ENCODE measurements at places on chromosomes 2 and 18.

- no peak for DNase-seq
These were observed 8.7 kb upstream of the CHMP1B start for GRCh38 chr18:11842562-11842961.

DNA sequence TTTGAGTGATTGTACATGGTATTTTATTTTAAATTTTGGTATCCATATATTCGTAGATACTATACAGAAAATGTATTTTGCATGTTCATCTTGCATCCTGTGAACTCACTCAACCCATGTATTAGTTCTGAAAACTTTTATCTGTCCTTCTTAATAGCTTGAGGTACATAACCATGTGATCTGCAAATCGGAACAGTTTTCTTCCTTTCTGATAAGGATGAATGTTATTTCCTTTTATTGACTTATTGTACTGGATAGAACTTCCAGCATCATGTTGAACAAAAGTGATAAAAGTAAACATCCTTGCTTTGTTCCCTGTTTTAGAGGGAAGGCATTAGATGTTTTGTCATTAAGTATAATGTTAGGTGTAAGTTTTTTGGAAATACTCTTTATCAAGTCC is 554.7 kb downstream of the GALR1 start:
- DNase-seq = no peak

DNA sequence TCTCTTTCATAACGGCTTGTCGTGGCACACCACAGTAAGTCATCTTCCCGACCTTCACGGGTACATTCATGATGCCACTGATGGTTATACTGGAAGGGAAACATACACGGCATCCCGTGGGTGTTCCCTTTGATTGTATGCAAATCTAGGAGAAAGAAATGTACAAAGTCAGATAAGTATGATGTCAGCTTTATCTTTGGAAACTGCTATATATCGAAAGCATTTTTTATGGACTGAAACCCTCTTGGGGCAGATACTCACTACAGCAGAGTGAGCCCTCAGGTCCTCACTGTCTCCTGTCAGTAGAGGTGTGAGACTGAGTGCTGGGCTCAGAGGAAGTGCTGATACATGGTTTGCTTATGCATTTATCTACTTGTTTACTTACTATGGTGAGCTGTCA is 20.4 kb downstream of the PLA2R1 start:
- no peak for DNase-seq

DNA sequence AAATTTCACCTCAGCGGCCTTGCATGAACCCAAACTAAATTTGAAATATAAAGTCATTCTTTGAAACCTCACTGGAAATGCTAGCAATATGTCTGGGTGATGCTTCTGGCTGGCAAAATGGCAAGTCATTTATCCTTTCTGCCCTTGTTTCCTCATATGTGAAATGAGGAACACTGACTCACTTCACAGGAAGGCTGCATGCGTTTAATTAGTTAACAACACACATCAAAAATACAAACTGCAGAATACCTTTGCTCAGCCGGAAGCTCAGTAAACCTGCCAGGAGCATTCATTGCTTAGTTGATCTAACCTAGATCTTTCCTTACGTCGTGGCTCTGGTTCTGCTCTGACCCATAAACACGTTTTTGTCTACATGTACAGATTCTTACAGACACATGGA is 214.2 kb upstream of the ACVR2A start:
- no peak for DNase-seq

- no peak for DNase-seq
These were observed 73.5 kb downstream of the ZCCHC2 start for GRCh38 chr18:62596145-62597005.

- no peak for DNase-seq
These were observed 166.4 kb upstream of the MGAT5 start for GRCh38 chr2:134087371-134087921.

GRCh38 chr2:108908713-108909070 is 80.3 kb downstream of the EDAR start:
- DNase-seq = no peak

GRCh38 chr18:54250846-54251261 is 18.5 kb upstream of the POLI start:
- DNase-seq = no peak

DNA sequence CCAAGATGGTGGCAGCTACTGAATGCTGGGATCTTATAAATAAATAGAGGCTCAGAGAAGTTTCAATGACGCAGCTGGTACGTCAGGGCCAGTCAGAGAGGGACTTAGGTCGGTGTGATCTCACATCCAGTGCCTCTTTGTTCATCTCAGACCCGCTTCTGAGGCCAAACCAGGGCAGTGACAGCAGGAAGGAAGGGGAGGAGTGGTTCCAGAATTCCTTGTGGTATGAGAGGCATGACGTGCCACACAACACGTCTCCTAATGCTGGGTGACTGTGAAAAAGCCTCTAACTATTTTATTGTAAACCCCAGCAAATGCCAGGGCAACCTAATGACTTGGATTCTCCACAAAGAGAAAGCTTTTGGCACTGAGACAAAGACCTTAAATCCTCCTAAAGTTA is 423.3 kb downstream of the LPIN1 start:
- DNase-seq = no peak

DNA sequence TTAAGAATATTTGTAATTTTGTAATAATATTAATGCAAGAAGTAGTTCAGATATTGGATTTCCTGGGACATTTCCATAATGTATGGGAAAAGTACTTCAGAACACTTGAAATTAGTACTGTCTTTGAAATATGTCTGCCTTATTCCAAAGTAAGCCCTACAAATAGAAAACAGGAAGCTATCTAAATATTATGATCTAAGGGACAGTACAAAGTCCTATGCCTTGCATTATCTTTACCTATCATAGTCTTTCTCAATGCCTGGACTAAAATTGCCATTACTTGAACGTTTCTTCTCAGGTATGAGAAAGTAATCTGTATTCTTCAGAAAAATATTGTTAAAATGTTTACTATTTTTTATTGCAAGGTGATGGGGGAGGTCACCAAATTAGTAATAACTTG is 113.0 kb downstream of the PPP1R1C start:
- no peak for DNase-seq

- DNase-seq = no peak
These were observed 93.0 kb downstream of the NRP2 start for GRCh38 chr2:205775097-205775877.

- no peak for DNase-seq
These were observed 171.2 kb downstream of the RTP5 start for GRCh38 chr2:242040681-242041080.

- no peak for DNase-seq
These were observed 106.5 kb downstream of the SMAD7 start for GRCh38 chr18:48844271-48844670.

- DNase-seq = no peak
These were observed 28.4 kb downstream of the MBD5 start for GRCh38 chr2:148049284-148049683.

DNA sequence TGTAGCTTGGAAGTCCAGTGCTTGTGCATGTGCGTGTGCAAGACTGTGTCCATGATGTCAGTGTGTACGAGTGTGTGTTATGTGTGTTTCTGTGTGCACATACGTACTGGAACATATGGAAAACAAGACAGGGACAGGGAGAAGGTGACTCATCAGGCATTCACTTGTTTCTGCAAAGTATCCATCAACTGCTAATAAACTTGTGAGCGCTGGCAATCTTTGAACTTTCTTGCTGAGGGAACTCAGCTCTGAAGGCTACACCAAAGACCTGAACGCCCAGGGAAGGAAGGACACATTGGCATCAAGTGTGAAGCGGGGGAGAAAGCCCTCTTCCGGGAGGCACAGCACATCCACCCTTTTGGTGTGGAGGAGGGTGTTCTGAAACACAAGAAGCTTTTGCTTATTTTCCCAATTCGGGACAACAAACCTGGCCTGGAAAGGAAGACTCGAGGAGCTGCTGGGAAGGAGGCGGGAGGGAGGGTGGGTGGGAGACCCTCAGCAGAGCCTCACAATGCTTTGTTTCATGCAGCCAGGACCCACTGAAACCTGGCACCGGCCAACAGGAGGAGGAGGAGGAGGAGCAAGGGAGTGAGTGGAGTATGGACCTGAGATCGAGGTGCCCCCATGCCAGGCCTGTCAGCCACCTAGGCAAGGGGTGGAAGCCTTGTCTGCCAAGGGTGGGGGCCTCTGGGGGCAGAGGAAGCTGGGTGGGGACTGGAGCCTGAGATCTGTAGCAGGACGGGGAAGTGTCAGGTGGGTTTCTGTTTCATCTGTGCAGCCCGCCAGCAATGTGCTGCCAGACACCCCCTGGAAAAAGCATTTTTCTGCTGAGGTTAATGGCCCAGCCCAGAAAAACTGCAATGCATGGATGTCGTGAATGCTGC is 26.8 kb downstream of the SMAD7 start:
- DNase-seq = no peak

DNA sequence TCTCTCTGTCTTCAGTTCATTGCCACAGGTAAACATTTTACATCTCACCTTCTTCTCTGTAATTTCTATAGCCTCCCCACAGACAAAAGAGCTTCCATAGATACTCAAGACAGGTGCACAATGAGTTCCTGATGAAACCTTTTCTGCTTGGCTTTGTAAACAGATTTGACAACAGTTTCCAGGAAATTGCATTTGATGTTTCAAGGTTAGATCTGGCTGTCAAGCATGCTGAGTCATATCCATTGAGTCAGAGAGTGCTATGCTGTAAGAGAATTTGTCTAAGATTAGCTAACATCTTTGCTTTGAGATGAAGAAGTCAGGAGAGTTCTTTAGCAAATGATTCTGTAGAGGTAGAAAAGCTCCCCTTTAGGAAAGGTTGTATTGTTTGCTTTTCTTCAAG is 40.6 kb upstream of the MAP2 start:
- DNase-seq = no peak

DNA sequence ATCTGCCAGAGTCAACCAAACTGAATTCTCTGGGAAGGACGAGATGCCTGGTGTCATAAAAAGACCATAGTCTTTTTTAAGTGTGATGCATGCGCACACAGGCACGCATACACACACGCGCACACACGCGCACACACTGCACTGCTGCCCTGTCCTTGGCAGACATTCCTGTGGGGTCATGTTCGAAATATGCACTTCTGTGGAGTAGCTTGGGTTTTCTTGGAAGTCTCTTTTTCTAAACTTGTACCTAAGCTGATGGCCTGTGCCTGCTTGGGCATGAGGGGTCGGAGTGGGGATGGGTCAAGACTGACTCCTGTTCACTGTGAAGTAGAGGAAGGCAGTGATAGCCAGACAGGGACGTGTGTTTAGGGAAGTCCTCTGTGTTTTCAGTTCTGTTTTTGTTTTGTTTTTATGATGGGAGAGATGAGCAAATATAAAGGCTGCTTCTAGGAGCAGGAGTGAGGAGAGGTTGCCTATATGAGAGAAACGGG is 4.0 kb upstream of the RMC1 start:
- DNase-seq = no peak

GRCh38 chr18:11412811-11413210 is 196.6 kb upstream of the SLC35G4 start:
- no peak for DNase-seq

- DNase-seq = no peak
These were observed 130.8 kb downstream of the FIGN start for GRCh38 chr2:163604941-163605555.

DNA sequence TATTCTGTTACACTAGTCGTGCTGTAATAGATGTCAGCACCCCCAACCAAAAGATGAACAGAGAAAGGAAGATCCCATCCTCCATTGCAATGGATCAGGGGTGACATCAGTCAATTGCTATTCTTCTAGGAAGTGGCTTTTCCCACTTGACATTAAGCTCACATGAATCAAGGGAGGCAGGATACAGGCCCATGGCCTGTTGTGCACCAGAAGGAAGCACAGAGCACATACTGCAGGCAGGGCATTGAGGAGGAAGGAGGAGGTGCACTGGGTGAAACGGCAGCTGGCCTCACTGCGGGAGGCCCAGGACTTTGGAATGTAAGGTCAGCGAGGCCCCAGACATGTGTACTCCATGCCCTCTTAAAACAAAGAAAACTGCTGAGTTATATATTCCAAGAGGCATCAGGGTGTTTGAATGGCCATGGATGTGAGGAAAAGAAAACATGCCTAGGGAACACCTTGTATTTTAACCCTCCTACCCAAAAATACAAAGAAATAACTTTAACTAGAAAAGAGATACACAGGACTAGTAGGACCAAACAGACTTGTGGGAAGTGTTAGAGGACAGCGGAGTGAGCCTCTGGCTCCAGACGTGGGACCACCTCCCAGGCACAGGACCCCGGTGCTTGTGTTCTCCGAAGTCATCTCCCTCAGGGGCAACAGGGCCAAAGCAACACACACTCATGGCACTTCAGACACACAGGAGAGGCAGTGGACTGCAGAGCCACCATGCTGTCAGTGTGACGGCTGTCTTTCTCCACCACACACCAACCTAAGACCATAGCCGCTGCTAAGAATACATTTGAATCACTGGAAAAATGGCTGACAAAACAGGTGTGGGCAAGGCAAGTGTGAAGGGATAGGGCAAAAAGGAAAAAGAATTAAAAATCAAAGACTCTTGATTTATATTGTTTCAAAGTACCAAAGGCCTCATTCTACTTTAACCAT is 51.4 kb upstream of the RIOK3 start:
- no peak for DNase-seq

DNA sequence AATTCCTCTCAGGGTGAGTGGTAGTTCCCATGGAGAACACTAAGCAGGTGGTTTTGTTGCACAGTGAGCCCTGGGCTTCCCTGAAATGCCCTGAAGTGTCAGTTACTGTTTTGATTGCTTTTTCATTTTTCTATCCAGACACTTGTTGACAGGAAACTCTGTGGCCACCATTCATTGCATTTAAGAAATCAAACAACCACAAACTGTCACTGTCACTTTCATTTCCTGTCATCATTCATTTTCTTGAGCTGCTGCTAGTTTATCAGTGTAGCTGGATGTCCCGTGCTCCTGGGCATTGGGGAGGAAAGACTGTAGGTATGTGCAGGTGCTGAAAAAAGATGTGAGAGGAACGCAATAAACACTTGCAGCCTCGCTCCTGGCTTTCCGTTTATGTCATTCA is 891.6 kb upstream of the ZEB2 start:
- DNase-seq = no peak

DNA sequence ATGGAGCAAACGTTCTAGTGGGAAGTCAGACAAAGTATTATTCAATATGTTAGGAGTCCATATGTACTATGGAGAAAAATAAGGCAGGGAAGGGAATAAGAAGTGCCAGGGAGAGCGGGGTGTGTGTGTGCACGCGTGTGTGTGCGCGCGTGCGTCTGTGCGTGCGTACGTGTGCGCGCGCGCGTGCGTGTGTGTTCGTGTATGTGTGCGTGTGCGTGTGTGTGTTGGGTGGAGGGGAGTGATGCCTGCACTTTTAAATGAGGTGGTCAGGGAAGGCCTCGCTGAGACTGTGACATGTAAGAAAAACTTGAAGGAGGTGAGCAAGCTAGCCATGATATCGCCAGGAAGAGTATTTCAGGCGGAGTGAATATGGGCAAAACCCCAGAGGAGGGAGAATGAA is 1.6 kb upstream of the MREG start:
- DNase-seq = no peak

All from activated naive CD4-positive, alpha-beta T cell (primary cell).